ENCODE measurements at places on chromosomes 1 and 21.

GRCh38 chr1:234528074-234528865 lies 49.3 kb upstream of the TARBP1 start:
- H3K27me3 ChIP-seq, result no peaks in the 10 kb centered on the region
- H3K36me3 ChIP-seq, result no peaks in the 10 kb centered on the region
- H3K27ac ChIP-seq, result no peak overlapping the region

- H3K4me3 ChIP-seq, result no peak overlapping the region
- peaks cover 2% of the 10 kb centered on the region for H3K36me3 ChIP-seq
- no peaks in the 10 kb centered on the region for H3K4me1 ChIP-seq
- H3K27ac ChIP-seq, result no peak overlapping the region
- H3K27me3 ChIP-seq, result no peaks in the 10 kb centered on the region
- no peak for DNase-seq
Observed at GRCh38 chr1:170068923-170069322, 5.6 kb downstream of the KIFAP3 start.

DNA sequence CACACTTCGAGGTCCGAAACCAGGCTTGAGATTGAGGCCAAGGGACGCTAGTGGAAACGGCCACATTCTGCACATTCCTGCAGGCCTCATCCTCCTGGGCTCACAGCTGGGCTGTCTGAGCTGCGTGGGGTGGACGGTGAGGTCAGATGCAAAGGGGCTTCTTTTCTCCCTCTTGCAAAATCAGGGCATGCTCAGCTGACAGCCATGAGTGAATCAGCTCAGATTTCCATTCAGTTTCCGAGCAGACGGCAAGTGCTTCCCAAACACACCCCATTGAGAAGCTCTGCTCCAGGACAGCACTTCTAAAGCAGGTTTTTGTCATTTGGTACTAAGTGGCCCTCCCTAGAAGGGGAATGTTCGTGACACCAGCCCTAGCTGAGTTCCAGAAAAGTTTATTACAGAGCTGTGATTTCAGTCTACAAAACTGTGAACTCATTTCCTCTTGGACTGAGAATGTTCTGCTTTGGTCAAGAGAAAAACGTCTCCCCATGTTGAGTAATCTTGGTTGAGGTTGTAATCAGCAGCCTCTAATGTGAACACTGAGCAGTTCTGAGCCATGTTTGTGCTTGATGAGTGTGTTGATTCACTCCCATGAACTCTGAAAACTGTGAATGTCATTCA lies 10.0 kb downstream of the PDPN start:
- H3K4me1 ChIP-seq, result peaks cover 5% of the 10 kb centered on the region
- H3K27me3 ChIP-seq, result no peaks in the 10 kb centered on the region
- H3K36me3 ChIP-seq, result no peaks in the 10 kb centered on the region

GRCh38 chr1:158932171-158932570 lies 819 bp downstream of the PYHIN1 start:
- no peak overlapping the region for H3K27ac ChIP-seq
- no peaks in the 10 kb centered on the region for H3K27me3 ChIP-seq
- no peak overlapping the region for H3K4me3 ChIP-seq
- no peak for DNase-seq
- H3K36me3 ChIP-seq, result no peaks in the 10 kb centered on the region
- no peaks in the 10 kb centered on the region for H3K4me1 ChIP-seq

- no peak overlapping the region for H3K27ac ChIP-seq
- H3K4me1 ChIP-seq, result peaks cover 16% of the 10 kb centered on the region
- no peak overlapping the region for H3K4me3 ChIP-seq
Observed at GRCh38 chr1:17538428-17539117, 925 bp upstream of the ARHGEF10L start.

Data from trophoblast cell (in vitro differentiated cells and primary cell).